Activated T-cell treated with anti-CD3 and anti-CD28 coated beads, Interleukin-2, amount 50 U/mL, for 4 hours (primary cell): ENCODE measurements at places on chromosomes 6 and 20.

DNA sequence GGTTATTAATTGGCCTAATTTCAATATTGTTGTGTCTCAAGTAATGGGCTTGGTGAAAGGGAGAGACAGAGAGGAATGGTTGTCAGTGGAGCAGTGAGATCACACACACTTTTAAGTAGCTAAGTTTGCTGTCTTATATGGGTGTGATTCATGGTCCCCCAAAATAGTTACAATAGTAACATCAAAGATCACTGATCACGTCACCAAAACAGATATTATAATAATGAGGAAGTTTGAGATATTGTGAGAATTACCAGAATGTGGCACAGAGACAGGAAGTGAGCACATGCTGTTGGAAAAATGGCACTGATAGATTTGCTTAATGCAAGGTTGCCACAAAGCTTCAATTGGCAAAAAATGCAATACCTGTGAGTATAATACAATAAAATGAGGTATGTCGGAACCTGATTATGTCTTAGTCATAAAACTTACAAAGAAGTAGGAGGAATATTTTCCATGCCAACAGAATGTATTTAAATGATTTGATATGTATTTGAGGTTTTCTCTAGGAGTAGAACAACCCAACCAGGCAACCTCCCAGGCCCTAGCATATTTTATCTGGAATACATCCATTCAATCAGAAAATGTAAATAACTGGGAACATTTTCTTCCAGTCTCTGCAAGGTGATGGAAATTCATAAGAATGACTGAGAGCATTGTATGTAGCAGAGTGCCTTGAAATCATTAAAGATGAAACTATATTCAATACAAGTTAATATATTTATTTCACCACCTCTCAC, 167.8 kb downstream of the CARMIL1 start:
- no peak for DNase-seq

- no peak for DNase-seq
These were observed 20.1 kb upstream of the ISM1 start for GRCh38 chr20:13200767-13201500.

GRCh38 chr20:57420571-57421252, 29.5 kb downstream of the RBM38 start:
- DNase-seq, result no peak

GRCh38 chr6:51099201-51099600, 280.5 kb downstream of the TFAP2B start:
- no peak for DNase-seq

DNA sequence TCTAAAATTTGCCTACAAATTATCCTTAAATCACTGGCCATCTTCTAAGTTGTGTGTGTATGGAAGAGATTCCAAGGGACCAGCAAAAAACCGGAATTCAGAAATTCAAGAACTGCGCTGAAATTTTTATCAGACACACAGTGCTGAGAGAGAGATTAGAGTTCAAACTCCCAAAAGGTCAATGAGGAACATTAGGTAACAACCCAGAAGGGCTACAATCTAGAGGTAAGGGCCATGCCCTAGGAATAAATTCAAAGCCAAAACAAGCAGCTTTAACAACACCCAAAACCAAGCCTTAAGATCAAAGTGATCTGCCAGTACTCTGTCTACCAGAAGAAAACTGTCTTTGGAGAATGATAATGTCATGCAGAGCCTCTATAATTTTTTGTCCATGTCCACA, 17.8 kb downstream of the SRSF12 start:
- DNase-seq, result no peak

- no peak for DNase-seq
These were observed 66.0 kb downstream of the ARHGAP18 start for GRCh38 chr6:129643968-129644367.

GRCh38 chr6:8637896-8638597, 202.7 kb upstream of the SLC35B3 start:
- no peak for DNase-seq

DNA sequence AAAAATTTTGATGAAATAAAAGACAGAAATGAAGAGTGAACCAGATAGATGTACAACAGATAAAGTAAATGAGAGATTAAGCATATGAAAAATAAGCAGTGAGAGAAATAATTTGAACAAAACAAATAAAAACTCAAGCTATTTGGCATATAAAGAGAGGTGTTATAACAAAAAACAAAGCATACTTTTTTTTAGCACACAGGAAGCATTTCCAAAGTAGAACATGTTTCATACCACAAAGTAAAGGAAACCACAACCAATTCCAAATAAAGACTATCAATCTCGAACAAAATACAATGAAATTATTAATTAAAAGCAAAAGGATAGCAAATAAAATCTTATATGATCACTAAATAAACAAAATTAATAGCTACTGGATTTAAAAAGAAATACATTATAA, 6.8 kb downstream of the THEMIS start:
- DNase-seq, result no peak

DNA sequence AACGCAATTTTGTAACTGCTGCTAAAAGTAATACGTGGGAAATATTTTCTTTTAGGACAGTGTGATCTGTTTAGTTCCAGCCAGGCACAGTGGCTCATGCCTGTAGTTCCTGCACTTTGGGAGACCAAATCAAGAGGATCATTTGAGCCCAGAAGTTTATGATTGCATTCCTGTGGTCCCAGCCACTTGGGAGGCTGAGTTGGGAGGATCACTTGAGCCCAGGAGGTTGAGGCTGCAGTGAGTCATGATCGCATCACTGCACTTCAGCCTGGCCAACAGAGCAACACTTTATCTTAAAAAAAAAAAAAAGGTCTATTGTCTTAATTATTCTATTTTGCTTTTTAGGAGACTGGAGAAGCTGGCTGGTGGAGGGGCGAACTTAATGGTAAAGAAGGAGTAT, 101.5 kb downstream of the CD2AP start:
- no peak for DNase-seq

GRCh38 chr20:54065601-54066038, 4.8 kb downstream of the BCAS1 start:
- DNase-seq, result no peak

DNA sequence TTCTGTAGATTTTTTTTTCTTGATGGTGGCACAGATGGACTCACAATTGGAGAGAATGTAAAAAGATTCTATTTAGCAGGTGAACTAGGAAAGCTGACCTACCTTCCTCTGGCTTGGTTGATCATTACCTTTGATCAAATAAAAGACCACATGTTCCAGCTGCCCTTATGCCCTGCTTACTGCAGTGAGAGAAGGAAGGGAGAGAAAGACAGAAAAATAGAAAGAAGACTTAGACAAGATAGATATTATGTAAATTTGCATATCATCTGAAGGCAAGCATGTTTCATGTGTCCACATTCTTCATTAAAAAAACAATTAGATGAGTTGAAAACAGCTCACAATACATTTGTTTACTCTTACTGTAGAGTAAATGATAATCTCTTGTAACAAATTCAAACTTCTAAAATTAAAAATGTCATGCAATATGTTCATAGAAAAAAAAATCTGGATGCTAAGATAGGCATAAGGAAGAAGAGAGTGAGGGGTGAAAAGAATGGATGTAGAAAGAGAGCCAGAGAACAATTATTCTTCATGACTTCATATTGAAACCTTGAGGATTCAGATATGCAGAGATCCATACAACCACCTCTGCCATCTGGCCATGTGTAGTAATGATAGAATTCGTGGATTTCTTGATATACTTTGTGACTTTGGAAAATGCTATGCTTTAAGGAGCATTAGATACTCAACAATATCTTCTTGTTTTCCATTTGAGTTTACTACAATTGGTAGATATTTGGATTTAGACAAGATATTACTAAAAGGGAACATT, 71.7 kb downstream of the RFX6 start:
- no peak for DNase-seq

DNA sequence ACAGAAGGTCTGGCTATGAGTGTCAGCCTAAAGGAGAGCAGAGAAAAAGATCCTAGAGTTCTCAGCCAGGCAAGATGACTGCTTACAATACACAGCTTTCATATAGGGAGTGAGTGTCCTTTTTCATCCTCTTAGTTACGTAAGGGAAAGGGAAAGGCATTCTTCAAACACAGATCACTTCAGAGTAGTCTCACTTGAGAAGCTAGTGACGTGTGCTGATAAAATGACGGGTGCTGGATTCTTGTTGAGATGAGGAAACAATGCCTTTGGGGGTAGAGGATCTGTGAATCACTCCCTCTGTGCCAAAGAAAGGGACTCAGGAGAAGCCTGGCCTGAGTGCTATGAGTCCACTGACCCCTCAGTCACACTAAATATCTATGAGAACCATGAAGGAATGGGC, 117.3 kb downstream of the QRSL1 start:
- DNase-seq, result no peak

- DNase-seq, result no peak
These were observed 88.4 kb upstream of the CEP85L start for GRCh38 chr6:118739696-118740353.

- no peak for DNase-seq
These were observed 16.7 kb downstream of the RAD21L1 start for GRCh38 chr20:1242530-1242929.

- DNase-seq, result no peak
These were observed 562.7 kb downstream of the RFPL4B start for GRCh38 chr6:112909781-112910180.

DNA sequence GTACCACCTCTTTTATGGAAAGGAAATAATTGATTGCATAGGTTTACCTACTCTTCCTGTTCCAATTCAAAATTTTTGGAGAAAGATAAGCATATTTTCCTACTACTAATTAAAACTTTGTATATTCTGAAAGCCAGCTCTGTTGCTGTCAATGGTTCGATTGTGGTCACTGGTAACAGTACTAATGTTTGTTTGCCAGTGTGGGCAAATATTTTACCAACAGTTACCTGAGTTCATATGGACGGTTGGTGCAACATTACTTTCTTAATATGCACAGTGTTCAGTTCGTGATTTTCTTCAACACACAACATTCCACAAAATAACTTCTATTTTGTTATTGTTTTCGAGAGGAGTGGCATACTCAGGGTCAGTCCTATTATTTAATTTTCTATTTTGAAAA, 17.1 kb upstream of the CTAGE9 start:
- no peak for DNase-seq

- DNase-seq, result no peak
These were observed 351.7 kb upstream of the ARID1B start for GRCh38 chr6:156425359-156426020.

- no peak for DNase-seq
These were observed 248.7 kb downstream of the ADGB start for GRCh38 chr6:146847426-146847825.

DNA sequence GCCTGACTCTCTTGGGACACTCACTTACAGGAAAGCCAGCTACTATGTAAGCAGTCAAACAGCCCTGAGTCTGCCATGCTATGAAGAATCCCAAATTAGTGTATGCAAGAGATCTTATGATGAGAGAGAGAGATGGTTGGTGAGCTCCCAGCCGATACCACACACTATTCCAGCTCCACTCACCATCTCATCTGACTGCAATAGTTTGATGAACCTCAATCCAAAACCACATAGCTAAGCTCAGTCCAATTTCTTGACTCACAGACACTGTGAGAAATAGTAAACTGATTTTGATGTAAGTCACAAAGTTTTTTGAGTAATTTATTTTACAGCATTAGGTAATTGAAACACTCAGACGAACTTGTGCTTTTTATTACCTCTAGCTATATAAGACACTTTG, 441.4 kb downstream of the COL12A1 start:
- no peak for DNase-seq

- no peak for DNase-seq
These were observed 445.9 kb upstream of the JARID2 start for GRCh38 chr6:14799928-14800327.

- DNase-seq, result no peak
These were observed 368.0 kb downstream of the TBC1D32 start for GRCh38 chr6:120966321-120966720.

- no peak for DNase-seq
These were observed 24.9 kb downstream of the TGM2 start for GRCh38 chr20:38139977-38140753.

GRCh38 chr20:64114356-64114971, 7.1 kb upstream of the NPBWR2 start:
- no peak for DNase-seq

DNA sequence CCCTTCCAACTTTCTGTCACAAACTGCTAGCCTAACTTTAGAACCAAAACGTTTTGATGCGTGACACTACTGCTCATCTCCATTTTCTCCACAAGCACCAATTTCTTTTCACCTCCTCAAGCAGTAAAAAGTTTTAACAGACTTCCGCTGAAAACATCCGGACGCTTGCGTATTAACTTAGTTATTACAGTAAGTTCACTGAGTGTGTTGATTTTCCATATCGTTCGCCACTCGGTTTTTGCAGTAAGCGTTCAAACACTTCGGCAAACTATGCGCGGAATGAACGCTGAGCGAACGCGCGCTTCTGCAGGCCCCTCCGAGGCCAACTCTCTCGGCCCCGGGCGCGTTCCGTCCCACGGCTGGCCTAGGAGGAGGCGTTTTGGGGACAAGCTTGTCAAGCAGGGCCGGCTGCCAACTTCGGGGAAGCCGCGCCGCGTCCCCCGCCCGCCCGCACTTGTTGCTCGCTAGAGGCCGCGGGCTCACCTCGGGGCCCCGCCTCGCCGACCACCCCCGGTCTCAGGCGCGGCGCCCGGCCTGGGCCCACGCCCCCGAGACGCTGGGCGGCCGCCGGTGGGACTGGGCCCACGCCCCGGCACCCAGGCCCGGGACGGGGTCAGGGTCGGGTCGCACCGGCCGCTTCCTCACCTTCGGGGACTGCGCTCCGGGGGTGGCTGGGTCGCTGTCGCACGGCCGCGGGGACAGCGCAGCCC, 945 bp downstream of the PHF10 start:
- peak; percentile 55 for DNase-seq

DNA sequence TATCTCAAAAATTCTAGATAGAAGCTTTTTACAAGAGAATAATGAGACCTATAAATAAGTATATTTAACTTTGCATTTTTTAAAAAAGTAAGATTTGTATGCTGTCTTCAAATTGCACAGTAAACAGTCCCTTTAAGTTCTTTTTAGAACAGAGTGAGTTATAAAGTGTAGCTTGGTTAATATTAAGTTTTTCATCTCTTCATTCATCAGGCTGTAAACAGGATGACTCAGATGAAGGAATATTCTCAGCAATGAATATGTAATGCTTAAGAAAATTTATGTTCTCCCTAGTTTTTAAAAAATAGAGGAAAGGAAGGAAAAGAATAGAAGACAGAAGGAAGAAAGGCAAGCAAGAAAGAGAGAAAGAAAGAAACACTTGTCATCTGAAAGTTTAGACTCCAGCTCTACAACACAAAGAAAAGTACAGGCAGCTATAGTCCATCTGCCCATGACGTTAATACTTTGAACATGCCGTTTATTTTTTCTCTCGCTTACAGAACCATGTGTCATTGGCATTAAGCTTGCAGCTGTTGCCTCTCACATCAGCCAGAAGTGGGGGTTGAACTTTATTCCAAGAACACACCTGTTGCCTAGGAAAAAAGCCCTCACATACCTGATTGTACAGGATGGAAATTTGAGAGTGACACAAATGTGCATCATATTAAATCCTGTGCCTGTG, 36.1 kb downstream of the CAP2 start:
- no peak for DNase-seq
